ENCODE measurements at places on chromosomes 2 and 18.

GRCh38 chr18:68431111-68431921 is 283.6 kb downstream of the TMX3 start:
- no peak for DNase-seq

DNA sequence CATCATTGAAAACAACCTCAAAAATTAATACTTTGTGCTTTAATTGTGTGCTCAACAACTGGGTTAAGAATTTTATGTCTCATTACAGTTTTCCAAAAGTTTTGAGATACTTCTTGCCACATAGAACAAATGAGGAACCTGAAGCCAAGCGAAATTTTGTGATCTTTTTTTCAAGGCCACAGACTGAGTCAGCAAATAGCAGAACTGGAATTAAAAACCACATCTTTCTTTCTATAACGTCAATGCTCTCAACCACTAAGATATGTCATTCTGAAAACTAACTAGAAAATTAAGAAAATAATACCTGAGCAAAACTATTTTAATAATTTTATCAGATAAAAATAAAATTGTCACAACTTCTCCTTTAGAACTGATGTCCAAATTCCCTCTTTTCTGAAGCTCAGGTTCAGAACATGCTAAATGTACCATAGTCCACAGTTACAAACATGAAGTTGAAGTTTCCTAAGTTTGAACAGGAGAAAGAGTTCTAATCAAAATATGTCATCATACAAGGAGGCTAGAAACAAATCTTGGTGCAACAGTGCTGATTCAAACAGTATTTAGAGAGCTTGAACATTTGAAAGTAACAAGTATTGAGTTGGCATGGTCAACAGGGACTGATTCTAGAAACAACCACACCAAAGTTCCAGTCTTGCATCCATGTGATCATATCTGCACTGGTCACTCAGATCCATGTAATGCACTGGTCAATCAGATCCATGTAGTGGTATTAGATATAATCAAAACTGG is 27.6 kb upstream of the CALCRL start:
- no peak for DNase-seq

- DNase-seq, result no peak
Observed at GRCh38 chr18:44198612-44199284, 481.9 kb upstream of the SETBP1 start.

DNA sequence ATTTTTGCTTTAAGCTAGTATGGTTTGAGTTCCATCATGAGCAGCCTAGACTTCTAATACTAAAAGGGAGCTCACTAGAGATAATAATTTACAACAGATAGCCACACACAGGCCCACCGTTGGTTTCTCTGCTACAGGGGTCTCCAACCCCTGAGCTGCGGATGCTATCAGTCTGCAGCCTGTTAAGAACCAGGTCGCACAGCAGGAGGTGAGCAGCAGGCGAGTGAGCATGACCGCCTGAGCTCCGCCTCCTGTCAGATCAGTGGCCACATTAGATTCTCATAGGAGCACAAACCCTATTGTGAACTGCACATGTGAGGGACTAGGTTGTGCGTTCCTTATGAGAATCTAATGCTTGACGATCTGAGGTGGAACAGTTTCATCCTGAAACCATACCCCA is 150.6 kb downstream of the HRH4 start:
- no peak for DNase-seq

DNA sequence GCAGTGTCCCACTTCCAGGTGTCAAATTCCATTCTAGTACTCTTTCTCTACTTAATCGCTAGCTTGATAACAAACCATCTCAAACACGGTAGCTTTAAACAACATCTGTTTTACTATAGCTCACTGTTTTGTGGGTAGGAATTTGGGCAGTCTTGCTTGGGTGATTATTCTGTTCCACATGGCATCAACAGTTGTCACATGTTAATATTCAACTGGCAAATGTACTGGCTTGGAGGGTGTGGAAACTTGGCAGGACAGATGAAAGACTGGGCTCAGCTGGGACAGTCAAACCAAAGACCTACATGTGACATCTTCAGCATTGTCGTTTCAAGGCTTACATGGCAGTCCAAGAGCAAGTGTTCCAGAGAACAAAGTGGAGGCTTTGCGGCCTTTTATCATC is 241.8 kb downstream of the PTH2R start:
- no peak for DNase-seq
